ENCODE measurements at places on chromosomes 3 and 15.

DNA sequence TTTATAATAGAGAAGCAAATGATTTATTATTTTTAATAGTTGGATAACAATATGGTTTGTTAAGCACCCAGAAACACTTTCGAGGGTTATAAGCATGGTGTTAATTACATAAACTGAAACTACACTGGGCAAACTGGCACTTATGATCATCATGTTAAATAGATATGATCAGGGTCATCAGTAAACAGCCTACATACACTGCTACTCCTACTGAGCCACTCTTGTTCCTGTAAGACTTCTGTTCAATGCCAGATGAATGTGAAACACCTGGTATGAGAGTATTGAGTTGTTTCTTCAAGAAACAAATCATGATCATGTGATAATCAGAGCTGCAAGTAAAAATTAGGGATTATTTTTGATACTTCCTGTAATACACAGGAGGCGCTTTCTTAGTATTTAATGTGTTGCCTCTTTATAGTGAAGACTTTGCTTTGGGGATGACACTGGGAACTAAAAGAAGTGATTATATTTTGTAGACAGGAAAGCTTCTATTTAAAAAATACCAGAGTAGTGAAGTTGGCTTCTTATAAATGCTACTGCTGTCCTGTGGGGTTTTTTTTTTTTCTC, 32.3 kb upstream of the UTS2B start:
- DNase-seq = peak; percentile 92

DNA sequence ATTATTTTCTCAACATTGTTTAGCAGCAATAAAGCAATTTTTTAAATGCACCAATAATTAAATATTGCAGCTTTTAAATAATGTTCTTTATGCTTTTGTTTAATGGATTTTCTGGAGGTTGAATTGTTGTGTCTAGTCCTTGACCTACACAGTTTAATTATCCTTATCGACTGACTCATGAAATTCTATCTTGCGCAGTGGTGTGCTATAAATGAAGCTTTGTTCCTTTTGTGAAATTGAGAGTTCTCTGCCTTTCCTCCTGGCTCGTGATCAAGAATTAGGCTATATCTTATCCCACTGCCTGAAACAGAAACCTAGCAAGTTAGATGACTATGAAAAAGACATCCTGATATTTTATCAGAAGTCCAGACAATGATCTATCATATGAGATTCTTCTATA, 37.0 kb upstream of the PIK3R4 start:
- DNase-seq = peak; percentile 89

DNA sequence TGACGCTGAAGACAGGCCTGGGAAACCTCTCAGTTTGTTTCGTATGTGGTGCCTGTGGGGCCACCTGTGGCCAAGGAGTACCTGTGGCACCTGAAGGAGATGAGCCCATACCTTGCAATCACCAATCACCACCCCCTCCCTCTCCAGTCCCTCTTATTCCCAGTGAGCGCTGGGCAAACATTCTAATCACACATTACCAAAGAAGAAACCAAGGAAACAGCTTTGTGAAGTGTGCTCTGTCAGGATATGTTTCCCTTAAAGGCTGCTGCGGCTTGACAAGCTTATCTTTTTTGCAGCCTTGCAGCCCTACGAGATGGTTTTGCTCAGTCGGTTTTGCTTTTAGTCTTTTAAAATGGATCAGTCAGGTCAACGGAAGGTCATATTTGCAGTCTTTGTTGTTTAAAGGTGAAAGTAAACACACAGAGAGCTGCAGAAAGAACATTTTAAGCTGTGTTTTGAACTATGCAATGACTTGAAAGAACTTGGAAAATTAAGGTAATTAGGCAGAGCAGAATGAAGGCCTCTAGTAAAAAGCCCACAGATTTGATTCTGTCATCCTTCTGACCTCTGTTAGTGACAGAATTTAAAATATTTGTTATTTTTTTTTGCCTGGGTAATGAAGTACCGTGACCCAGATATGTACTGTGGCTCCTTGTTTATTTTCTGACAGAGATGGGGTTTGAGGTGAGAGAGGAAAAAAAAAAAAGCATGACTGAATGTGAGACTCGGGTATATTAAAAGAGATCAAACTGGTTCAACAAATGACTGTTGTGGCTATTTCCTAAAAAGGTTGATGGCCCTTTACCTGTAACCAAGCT, 461.4 kb downstream of the NSUN3 start:
- no peak for DNase-seq

DNA sequence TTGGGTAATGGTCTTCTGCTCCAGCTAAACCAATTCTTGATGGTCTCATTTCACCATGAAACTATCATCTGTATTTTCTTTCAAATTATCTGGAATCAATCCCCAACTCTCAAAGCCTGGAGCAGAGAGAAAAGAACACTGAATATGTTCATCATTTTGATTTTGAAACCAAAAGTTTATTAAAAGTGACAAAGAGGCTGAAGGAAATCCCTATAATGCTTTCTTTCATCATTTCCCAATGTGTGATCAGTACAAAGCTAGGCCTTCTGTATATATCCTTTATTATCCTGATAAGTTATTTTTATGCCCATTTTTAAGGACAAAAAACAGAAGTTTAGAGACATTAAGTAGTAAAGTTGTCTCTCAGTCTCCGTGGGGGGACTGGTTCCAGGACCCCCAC, 50.1 kb upstream of the MBNL1 start:
- no peak for DNase-seq

DNA sequence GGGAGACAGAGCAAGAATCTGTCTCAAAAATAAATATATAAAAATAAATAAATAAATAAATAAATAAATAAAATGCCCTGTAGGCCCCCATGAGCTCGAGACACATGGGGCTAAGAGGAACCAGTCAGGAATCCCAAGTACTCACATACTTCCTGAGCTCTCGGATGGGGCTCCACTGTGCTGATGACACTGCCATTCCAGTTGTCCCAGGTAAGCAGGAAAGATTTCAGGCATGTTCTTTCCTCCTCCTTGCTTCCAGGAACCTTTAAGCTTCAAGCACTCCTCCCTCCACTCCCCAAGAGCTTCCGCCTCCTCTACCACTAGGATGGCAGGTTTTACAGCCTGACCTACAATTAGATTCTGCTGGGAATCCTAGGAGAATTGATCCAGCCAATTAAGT, 113.4 kb downstream of the SLC49A4 start:
- no peak for DNase-seq

DNA sequence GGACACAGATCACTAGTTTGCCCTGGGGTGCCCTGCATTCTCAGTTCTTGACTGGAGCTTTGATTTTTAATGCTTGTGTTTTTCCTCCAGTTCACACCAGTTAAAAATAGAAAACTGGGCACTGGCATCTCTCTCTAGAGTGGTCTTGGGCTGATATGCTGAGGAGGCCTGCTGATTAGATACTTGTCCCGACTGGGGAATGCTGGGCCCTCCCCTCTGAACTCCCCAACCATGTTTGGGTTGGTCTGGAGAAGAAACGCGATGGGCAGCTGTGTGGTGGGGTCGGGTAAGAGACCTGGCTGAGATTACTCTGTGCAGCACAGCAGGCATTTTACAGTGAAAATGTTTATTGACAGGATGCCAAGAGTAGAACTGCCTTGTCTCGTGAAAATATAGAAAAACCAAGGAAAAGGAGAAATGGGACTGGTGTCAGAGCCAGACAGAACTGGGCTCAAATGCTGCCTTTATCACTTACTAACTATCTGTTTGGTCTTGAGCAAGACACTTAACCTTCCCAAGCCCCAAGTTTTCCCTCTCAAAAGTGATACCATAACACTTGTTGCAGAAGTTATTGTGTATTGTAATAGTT, 1.6 kb upstream of the ACTC1 start:
- no peak for DNase-seq

- no peak for DNase-seq
Observed at GRCh38 chr15:69818529-69818928, 279.2 kb downstream of the TLE3 start.

GRCh38 chr15:63430766-63431451, 49.3 kb upstream of the CA12 start:
- DNase-seq = peak; percentile 25

- peak; percentile 32 for DNase-seq
Observed at GRCh38 chr3:111548092-111548491, 6.1 kb downstream of the CD96 start.

DNA sequence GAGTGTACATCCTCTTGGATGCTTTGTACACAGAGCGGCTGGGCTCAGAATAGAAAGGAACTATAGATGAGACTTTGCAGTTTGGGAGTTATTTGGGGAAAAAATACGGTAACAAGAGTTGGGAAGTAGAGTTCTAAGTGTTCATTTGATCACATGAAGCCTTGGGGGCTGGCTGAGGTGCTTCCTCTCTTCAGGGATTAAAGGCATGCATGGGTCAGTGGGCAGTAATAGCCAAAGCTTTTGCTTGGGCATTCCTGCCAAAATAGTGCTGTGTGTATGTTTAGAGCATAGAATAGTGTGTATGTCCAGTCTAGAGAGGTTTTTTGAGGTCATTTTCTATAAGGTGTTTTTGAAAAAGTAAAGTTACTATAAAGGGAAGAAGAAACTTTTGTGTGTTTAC, 12.8 kb downstream of the AKAP13 start:
- no peak for DNase-seq

GRCh38 chr3:171142985-171143384, 116.5 kb upstream of the SLC2A2 start:
- DNase-seq = no peak

DNA sequence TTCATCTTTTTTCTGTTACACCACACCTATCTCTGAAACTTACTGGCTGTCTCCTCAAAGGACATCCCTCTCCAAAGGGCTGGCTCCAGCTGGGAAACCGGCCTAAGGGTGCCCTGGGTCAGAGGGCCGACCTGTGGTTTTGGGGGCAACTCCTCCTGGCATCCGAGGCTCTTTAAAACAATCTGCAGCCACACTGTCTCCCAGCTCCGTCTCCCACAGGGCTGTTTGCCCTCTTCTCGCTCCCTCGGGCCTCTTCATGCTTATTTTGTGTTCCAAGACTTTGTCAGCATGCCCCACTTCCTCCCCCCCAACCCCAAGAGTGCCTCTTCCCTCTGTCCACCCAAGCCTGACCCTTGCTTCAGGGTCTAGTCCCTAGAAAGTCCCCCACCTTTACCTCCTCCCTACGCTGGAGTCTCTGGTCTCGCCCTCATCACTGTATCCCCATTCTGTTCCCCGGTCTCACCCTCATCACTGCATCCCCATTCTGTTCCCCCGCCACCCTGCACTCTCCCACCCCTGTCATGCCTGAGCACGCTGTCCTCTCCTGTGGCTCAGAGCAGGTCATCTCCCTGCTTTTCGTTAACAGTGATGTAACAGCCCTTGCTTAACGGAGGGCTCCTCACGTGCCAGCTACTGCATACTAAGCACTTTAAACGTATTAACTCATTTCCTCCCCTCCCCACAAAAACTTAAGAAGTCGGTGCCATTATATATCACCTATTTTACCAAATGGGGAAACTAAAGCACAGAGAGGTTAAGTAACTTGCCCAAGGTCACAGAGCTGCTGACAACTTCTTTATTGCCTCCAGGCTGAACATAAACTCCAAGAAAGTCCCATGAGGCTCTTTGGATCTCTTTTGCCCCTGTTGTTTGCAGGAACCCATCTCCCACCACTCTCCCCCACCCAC, 1.1 kb upstream of the CSK start:
- DNase-seq = no peak

DNA sequence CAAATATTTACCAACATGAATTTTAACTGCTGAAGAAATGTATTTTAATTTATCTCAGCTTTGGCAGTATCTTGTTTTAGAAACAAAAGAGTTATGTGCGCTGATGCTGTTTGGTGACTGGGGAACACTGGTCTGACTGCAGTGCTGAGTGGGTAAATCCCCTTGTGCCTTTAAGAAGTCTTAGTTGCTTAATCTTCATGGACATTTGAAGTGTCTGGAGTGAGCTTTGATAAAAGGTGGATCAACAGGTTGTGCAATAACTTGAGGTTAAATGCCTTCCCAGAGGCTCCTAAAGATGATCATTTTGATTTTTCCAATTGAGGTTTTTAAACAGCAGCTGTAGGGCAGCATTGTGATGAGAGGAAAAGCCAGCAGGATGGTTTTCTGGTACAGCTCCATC, 68.7 kb downstream of the TP63 start:
- DNase-seq = no peak

GRCh38 chr3:55549177-55549576, 62.1 kb upstream of the WNT5A start:
- peak; percentile 44 for DNase-seq

DNA sequence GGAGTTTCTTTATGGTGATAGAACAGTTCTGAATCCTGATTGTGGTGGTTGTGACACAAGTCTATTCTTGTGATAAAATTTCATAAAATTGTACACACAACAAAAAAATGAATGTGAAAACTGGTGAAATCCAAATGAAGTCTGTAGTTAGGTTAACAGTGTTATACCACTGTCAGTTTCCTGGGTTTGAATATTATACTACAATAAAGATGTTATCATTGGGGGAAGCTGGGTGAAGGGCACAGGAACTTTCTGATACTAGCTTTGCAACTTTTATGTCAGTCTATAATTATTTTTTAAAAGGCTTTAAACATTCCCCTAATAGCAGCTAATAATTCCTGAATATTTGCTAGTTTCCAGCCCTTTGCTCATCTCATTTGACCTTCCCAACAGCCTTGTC, 319.8 kb downstream of the LRTM1 start:
- no peak for DNase-seq

GRCh38 chr3:58829321-58830000, 162.9 kb upstream of the FAM3D start:
- no peak for DNase-seq

- no peak for DNase-seq
Observed at GRCh38 chr3:193297421-193297820, 56.4 kb downstream of the PLAAT1 start.

GRCh38 chr3:171691485-171691884, 118.8 kb downstream of the PLD1 start:
- no peak for DNase-seq

DNA sequence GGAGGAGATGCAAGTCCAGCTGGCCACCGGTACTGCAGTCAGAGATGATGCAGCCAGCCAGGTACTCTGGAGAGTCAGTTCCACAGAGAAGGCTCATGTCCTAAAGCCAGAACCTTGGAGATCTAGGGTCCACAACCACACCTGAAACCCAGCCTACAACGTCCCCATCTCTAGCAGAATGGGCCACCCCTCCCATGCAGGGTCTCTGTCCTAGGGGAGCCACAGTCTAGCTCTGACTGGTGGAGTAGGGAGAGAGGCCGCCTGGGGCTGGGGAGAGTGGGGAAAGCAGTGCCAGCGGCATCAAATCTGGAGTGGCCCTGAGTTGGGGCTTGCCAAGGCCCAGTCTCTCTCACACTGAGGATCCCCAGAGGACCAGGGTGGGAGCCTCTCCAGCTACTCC, 43.5 kb downstream of the PTH1R start:
- DNase-seq = no peak

DNA sequence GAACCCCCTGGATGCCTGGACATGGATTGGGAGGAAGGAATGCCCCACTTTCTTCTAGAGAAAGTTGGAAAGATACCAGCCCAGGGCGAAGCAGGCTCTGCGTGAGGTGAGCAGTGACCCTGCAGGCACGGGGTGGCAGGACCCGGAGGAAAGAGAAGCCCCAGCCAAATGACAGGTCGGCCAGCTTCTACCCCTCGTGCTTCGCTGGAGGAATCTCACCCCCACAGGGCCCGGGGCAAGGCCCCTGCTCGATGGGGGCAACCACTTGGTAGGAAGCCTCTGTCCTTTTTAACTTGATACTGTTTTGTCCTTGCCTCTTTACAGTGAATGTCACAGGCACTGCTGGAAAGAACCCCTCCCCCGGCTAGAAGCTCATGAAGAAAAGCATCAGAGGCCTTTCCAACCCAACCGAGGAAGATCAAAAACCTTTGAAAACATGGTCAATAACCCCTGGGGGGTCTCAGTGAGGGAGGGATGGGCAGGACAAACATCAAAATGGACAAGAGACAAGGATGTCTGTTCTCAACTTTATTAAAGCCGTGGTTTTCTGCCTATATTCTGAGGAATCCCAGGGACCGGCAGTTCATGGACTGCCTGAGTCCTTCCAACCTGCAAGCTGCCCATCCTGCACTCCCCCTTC, 54.4 kb downstream of the SH3BP5 start:
- no peak for DNase-seq
